ENCODE measurements at places on chromosomes 4 and X.

GRCh38 chr4:4387531-4388310 lies 819 bp downstream of the NSG1 start:
- no peak for DNase-seq

DNA sequence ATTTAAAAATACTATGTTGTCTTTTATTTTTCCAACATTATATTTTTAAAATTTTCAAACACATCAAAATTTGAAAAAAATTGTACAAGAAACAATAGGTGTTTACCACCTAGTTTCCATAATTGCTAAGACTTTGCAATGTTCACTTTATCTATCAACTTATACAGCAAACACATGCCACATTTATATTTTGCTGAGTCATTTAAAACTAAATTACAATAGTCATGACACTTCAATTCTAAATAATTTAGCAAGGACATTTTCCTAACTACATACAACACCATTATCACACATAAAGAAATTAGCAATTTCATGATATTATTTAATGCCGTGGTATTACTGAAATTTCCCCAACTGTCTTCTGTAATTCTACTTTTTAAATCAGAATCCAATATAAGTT lies 600.4 kb upstream of the CPXCR1 start:
- no peak for DNase-seq

DNA sequence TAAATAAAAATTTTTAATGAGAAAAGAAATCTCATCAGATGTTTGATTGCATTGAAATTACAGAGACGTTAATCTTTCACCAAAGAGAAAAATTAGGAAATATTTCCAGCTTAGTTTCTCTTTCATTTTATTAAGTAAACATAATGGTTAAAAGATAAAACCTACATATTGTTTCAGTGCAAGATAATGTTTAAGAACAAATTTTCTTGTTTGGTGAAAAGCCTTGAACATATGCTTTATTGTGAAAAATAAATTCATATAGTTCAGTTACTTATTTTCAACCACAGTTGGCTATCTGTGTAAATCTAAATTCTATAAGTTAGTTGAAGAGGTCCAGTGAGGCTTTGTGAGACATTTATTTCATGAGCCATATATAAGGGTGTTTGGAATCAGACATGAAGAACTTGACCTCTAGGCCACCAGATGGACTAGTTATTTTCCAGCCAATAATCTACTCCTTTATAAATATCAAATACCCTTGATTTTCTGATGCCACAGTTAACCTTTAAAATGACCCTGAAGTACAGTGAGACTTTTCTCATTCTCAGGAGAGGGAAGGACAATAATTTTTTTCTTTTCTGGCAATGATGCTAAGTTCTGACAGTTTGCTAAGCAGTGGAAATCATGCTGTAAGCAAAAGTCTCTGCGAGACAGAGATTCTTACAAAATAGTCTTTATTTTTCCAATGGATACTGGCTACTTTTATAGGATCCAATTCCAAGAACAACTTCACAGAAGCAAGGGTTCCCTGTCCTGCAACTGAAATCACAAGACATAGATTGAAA lies 2.5 kb downstream of the ARSJ start:
- DNase-seq: no peak

DNA sequence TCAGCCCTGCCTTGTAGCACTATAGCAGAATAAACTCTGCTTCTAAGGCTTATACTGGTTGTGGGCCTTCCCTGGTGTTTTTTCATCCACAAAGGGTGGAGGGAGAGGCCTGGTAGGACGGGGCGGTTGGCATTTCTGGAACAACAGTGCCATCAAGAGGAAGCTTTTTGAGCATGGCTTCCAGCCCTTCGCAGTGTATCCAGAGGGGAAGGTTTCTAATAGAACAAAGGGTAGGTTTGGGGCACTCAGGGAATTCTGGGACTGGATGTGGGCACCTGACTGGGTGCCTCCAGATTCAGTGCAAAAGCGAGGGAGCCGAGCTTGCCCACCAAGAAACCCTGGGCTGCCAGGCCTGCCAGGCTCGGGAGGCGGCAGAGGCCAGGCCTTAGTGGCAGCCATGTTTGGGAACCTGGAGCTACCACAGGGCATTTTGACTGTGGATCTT lies 229.6 kb upstream of the AGTR2 start:
- peak; percentile 41 for DNase-seq

GRCh38 chr4:10506077-10506476 lies 48.9 kb upstream of the ZNF518B start:
- DNase-seq: no peak

GRCh38 chr4:120545391-120545790 lies 377.1 kb downstream of the PRDM5 start:
- no peak for DNase-seq

DNA sequence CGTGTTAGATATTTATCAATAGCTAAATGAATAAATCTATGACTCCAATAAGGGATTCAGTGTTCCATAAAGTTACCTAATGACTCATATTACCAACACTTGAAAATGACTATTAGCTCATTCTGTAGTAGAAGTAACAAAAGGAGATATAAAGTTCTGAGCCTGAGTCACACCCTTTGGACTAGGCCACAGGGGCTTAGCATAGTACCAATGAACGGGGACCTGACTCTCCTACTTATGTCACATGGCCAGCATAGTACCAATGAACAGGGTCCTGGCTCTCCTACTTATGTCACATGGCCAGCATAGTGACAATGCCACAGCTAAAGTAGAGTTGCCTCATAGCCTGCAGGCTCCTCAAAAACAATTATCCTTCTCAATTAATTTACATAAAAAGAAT lies 43.7 kb downstream of the MAGEB16 start:
- DNase-seq: no peak

DNA sequence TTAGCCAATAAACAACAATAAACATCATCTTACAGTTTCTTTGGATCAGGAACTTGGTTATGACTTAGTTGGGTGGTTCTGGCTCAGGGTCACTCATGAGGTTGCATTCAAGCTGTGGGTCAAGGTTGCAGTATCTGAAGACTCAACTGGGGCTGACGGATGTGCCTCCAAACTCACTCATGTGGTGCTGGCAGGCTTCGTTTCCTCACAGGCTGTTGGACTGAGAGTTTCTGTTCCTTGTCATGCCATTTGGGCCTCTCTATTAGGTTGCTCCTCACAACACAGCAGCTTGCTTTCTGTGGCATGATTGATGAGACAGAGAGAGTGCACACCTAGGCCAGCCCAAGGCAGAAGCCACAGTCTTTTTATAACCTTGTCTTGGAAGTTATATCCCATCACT lies 20.7 kb downstream of the FRMPD3 start:
- no peak for DNase-seq

All from fibroblast of the conjunctiva (primary cell).